ENCODE measurements at places on chromosomes 1 and 21. TPM values are rescaled to one million over a fixed set of nuclear protein-coding genes. Genes with fewer than 3 reads are reported as not detected.

- H3K4me3 ChIP-seq = no peak overlapping the region
- peaks cover 25% of the 10 kb centered on the region for H3K4me1 ChIP-seq
- H3K27ac ChIP-seq = no peak overlapping the region
- no peak for DNase-seq
Measured at GRCh38 chr1:21665711-21666575, 3.2 kb downstream of the RAP1GAP start.

DNA sequence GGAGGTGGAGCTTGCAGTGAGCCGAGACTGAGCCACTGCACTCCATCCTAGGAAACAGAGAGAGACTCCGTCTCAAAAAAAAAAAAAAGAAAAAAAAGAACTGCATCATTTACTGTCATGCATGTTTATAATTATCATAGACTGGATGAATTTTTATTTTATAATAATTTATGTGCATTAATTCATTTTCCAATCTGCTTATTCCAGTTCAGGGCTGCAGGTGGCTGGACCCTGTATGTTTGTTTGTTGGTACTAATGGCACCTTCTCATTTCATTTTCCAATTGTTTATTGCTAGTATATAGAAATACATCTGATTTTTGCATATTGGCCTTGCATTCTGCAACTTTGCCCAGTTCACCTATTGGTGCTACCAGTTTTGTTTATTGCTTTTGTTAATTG, 19.0 kb upstream of the SOX13 start:
- H3K27ac ChIP-seq = no peak overlapping the region
- no peaks in the 10 kb centered on the region for H3K36me3 ChIP-seq
- DNase-seq = no peak
- no peak overlapping the region for H3K4me3 ChIP-seq
- no peaks in the 10 kb centered on the region for H3K4me1 ChIP-seq
- no peaks in the 10 kb centered on the region for H3K27me3 ChIP-seq

DNA sequence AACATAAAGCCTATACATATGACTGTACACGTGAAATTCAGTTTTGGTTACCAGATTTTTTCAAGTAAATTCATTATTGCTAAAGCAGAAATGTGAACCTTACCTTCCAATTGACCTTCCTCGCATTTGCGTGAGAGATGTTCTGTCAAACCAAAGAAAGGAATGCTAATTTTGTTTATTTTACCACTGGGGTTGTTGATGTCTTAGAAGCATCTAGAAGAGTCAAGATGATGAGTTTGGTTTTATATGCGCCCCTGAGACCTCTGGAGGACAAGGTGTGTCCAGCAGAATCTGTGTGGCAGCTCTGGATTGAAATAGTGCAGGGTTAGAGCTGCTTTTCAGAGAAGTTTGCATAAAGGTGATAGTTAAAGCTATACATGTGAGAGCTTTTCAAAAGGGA, 48.4 kb downstream of the ZBTB40 start:
- no peak overlapping the region for H3K27ac ChIP-seq
- H3K4me3 ChIP-seq = no peak overlapping the region
- no peaks in the 10 kb centered on the region for H3K27me3 ChIP-seq

GRCh38 chr21:45551783-45552695, 9.8 kb upstream of the SLC19A1 start:
- DNase-seq = no peak
- peaks cover 48% of the 10 kb centered on the region for H3K4me1 ChIP-seq

- H3K4me3 ChIP-seq = no peak overlapping the region
- no peaks in the 10 kb centered on the region for H3K36me3 ChIP-seq
- no peak overlapping the region for H3K27ac ChIP-seq
- H3K4me1 ChIP-seq = no peaks in the 10 kb centered on the region
- peaks cover 29% of the 10 kb centered on the region for H3K27me3 ChIP-seq
- DNase-seq = no peak
Measured at GRCh38 chr1:33683913-33684312, 180.0 kb upstream of the HMGB4 start.

GRCh38 chr1:169098380-169098779, 8.1 kb upstream of the ATP1B1 start:
- H3K27me3 ChIP-seq = no peaks in the 10 kb centered on the region
- no peaks in the 10 kb centered on the region for H3K36me3 ChIP-seq
- no peak overlapping the region for H3K27ac ChIP-seq
- no peak overlapping the region for H3K4me3 ChIP-seq

CFHR2 gene
- total RNA-seq = not detected

OR6K3 gene
- not detected for total RNA-seq

LCE1B gene
- total RNA-seq = not detected

CASP9 gene
- total RNA-seq = 15.7 TPM

Data from CD4-positive, alpha-beta T cell (primary cell).